Activated CD8-positive, alpha-beta memory T cell treated with anti-CD3 and anti-CD28 coated beads, Interleukin-2, amount 10 ng/mL, durations not matched to agents 7 days and 5 days (primary cell): ENCODE measurements at places on chromosomes 16 and 17. TPM values are rescaled to one million over a fixed set of nuclear protein-coding genes. Genes with fewer than 3 reads are reported as not detected.
A peak's percentile ranks its signal among the peaks of the same experiment; 100 is the strongest.

GRCh38 chr16:18984435-18985005 lies 786 bp downstream of the TMC7 start:
- H3K4me1 ChIP-seq, result peaks cover 3% of the 10 kb centered on the region
- H3K4me3 ChIP-seq, result no peak overlapping the region
- no peak overlapping the region for H3K27ac ChIP-seq
- no peak for DNase-seq
- no peaks in the 10 kb centered on the region for H3K36me3 ChIP-seq

GRCh38 chr16:19691161-19691711 lies 26.8 kb downstream of the KNOP1 start:
- no peak overlapping the region for H3K4me3 ChIP-seq
- no peak overlapping the region for H3K27ac ChIP-seq
- DNase-seq, result no peak
- H3K27me3 ChIP-seq, result no peaks in the 10 kb centered on the region
- peaks cover 27% of the 10 kb centered on the region for H3K36me3 ChIP-seq

DNA sequence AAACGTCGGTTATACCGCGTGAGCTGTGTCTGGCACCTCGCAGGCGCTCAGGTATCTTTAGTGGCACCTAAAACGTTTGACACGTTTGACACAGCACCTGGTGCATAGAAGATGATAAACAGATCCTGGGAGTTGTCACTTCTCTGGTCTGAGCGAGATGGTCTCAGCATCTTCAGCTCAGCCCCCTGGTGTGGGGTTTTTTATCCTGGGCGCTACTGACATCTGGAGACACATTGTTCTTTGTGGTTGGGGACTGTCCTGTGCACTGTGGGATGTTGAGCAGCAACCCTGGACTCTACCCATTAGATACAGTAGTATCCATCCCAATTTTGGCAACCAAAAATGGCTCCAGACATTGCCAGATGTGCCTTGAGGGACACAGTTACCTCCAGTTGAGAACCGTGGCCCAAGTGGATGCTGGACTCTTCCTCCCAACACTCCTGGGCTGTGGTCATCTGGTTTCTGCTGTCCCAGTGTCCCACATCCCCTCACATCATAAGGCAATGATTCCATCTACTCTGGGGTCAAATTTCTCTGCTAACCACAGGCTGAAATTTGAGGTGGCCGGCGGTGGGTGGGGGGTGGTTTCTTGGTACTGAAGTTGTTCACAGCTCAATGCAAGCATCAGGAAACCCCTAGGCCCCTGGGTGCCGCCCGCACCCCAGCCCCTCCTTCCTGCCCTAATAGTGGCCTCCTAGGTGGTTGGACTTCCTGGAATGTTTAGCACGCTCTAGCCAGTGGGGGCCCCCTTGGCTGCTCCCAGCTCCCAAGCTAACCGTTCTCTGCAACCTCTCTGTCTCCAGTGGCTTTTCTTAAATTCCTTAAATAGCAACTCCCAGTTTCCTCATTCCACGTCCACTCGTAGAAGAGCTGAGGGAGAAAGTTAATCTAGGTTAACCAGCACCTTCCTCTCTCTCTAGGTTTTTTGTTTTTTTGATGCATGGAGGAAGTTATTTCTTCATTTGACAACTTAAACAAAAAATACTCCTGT lies 124.8 kb downstream of the ABCC1 start:
- H3K27me3 ChIP-seq, result no peaks in the 10 kb centered on the region
- DNase-seq, result no peak
- peak overlapping the region; percentile 77 for H3K27ac ChIP-seq

- H3K27ac ChIP-seq, result no peak overlapping the region
- H3K27me3 ChIP-seq, result no peaks in the 10 kb centered on the region
- peaks cover 1% of the 10 kb centered on the region for H3K36me3 ChIP-seq
- no peak for DNase-seq
- H3K4me1 ChIP-seq, result peaks cover 9% of the 10 kb centered on the region
These were observed 4.0 kb upstream of the RNPS1 start for GRCh38 chr16:2271848-2272461.

KRTAP4-4 gene
- not detected for total RNA-seq

C16orf54 gene
- 51.2 TPM for total RNA-seq

KRTAP4-5 gene
- total RNA-seq, result not detected

EVI2B gene
- 51.5 TPM for total RNA-seq
